Esophagus muscularis mucosa (tissue), 4 donors: ENCODE measurements at places on chromosomes 1 and 21.

DNA sequence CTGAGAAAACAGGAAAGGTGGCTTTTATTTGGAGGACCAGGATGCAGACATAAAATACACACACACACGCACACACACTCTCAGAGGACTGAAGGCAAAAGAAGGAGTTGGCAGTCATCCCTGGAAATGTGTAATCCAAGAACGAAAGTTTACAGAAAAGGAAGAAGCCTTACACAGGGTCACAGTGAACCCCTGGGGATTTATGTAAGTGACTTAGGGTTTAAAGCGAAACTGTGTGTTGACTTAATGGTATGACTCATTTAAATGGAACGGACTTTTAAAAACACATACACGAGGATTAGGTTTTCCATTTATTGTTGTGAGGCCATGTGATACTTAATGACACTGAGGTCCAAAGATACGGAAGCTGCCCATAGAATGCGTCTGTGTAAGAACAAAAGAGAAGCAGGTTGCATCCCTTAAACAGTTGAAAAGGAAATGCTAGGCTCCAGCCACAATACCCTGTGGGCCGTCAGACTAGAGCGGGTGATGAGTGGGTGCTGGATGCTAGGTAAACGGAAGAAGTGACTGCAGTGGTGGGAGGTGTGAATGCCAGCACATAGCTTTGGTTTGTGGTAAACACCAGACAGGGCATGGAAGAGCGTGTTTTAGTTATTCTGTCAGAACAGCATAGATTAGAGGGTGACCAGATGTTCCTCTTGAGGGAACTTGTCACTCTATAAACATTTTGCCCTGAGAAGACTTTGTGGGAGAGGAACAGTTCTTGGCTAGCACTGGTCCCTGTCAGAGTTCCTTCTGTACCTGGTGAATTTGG, 21.6 kb upstream of the BCL10 start:
- no peak for DNase-seq

DNA sequence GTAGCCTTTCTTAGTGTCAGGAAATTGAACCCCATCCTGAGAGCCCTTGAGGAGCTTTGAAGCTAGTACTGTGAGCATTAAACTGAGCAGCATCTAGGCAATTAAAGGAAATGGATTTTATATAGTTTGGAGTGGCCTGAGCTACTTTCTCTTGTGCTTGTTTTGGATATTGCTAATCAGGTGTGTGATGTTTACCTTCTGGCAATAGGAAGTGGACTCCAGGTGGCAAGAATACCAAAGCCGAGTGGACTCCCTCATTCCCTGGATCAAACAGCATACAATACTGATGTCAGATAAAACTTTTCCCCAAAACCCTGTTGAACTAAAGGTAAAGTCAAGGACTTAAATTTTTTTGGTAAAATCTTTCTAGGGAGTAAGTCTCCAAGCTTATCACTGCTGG, 79.4 kb downstream of the MACF1 start:
- no peak for DNase-seq

- no peak for DNase-seq
These were observed 664.1 kb upstream of the CAMK1G start for GRCh38 chr1:208919371-208919770.

DNA sequence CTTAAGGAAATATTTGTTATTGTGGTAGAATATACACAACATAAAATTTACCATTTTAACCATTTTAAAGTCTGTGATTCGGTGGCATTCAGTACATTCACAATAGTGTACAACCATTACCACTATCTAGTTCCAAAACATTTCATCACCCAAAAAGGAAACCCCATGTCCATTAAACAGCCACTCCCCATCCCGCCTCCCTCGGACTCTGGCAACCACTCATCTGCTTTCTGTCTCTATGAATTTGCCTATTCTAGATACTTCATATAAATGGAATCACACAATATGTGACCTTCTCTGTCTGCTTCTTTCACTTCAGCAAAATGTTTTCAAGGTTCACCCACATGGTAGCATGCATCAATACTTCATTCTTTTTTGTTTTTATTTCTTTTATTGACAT, 51.3 kb downstream of the PTP4A2 start:
- no peak for DNase-seq

GRCh38 chr1:156500543-156500792, at the start of gene MEF2D:
MEF2D (minus strand) TSS chr1:156500775; CDS start chr1:156483292, 17,483 bp downstream.
- no peak for DNase-seq

DNA sequence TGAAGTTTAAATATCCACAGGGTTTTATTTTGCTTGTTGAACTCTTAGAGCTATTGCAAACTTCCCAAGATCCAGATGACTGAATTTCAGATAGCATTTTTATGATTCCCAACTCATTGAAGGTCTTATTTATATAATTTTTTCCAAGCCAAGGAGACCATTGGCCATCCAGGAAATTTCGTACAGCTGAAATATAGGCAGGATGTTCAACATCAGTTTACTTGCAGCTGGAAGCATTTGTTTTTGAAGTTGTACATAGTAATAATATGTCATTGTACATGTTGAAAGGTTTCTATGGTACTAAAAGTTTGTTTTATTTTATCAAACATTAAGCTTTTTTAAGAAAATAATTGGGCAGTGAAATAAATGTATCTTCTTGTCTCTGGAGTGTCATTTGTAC, 32.8 kb upstream of the DDR2 start:
- DNase-seq: no peak
